ENCODE measurements at places on chromosomes 11 and 22.

GRCh38 chr11:125515102-125515439, 19.0 kb upstream of the FEZ1 start:
- DNase-seq = no peak

GRCh38 chr11:60830478-60831142, 11.3 kb upstream of the CCDC86 start:
- no peak for DNase-seq

DNA sequence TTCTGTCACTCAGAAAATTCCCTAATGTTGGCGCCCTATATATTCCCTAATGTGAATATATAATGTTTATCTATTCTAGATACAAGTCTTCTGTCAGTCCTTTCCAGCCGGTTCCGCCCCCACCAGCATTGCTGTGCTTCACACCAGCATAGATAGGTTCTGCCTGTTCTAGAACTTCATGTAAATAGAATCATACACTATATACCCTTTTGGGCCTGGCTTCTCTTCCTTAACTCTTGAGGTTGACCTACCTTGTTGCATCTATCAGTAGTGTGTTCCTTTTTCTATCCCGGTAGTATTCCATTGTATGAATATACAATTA, 34.6 kb downstream of the OTOG start:
- DNase-seq = peak; percentile 34

DNA sequence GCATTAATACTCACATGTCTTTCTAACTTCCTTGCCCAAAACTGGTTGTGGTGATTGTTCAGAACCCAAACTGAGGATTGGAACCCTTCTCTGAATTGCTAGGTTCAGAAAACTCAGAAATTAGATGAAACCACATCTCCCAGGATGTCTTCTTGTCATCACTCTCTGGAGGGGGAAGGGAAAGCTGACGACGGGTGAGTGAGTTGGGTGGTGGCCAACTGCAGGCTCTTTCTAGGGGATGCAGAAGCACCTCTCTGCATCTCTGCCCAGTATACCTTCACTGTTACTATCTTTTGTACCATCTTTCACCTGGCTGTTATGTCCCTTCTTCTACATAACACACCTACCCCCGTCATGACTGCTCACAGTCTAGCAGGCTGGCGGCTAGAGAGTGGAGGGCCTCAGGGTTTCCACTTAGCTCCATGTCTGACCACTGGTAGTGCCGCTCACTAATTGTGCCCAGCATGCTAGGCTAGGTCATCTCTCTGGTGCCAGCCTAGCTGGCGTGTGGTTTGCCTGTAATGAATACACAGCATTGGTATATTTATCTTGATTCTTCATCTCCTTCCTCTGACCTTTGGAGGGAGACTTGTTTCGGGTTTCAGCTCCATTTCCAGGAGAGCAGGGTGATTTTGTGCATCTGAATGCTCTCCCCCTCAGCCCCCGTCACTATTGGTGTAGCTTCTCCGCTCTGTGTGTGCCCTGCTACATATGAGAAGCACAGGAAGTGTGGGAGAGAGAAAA, 7.3 kb downstream of the GRAMD1B start:
- DNase-seq = no peak

GRCh38 chr11:108606495-108607160, 13.1 kb upstream of the EXPH5 start:
- no peak for DNase-seq

DNA sequence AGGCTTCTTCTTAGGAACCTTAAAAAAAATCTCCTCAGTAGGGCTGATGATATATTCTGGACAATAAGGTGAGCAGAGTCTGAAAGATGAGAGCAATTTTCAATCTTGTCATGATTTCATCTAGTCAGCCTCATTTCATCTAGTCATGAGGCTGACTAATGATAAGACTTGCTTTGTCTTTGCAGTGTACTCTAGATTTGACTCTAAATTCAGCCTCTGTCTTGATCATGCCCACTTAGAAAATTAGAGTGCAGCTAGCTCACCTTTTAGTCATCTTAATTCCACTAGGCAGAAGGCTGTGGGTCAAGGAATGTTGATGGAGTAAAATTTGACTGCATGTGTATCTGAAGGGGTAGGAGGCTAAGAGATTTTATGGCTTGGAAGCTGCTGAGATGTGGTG, 5.5 kb downstream of the EHF start:
- DNase-seq = no peak

DNA sequence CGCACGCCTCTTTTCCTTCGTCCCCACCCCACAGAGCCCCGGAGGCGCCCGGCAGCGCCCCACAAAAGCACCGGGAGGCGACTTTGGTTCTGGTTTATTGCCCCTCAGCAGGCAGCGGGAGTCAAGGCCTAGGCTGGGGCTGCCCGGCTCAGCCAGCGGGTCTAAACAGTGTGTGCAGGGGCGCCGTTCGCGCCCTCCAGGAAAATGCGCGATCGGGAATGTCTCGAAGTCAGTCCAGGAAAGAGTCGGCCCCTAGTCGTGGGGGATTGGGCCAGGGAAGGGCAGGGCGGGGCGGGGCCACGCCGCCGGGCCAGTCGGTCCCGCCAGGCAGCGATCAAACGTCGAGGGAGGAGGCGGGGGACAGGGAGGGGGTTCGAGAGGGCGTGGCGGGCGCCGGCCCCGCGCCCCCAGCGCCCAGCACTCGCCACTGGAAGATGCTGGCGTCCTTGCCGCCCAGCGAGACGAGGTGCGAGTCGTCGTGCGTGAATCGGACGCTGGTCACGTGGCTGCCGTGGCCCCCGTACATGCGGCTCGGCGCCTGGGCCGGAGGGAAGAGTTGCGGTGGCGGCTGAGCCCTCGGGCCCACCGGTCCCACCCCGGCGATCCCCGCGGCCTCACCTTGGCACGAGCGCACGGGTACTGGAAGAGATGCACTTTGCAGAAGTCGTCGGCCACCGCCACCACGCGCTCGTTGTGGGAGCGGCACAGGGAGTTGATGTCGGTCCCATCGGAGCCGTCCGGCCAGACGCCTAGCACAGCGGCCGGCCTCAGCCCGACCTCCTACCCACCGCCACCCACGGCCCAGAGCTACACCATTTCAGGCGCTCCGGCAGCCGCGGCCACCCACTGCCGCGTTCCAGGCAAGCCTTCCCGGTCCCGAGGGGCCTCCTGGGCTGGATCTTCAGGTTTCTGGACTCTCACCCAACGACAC, 741 bp upstream of the MTA2 start:
- peak; percentile 88 for DNase-seq

DNA sequence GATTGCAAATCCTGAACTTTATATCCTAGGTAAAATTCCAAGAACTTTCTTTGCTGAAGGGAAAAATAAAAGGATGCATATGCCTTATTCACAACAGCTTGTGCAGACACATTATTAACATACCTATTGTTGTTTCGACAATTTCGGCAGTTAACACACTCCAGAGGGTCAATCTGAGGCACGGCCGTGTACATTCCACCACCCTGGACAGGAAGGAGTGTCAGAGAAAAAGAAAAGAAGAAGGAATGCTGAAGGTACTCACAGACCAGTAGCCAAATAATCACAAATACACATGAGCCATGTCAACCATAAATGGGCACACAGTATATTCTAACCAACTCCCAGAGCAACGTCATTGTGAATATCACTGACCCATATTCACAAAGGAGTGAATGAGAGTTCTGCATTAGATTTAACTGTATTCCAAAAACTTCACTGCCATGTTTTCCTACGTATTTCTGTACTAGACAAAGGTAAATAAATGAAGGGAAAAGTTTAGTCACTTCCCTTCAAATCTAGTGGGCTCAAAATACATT, 32.4 kb downstream of the VSIG10L2 start:
- no peak for DNase-seq

GRCh38 chr11:86255896-86256295, 11.3 kb downstream of the EED start:
- DNase-seq = no peak

GRCh38 chr11:114821621-114822412, 143.5 kb downstream of the NXPE2 start:
- DNase-seq = no peak

DNA sequence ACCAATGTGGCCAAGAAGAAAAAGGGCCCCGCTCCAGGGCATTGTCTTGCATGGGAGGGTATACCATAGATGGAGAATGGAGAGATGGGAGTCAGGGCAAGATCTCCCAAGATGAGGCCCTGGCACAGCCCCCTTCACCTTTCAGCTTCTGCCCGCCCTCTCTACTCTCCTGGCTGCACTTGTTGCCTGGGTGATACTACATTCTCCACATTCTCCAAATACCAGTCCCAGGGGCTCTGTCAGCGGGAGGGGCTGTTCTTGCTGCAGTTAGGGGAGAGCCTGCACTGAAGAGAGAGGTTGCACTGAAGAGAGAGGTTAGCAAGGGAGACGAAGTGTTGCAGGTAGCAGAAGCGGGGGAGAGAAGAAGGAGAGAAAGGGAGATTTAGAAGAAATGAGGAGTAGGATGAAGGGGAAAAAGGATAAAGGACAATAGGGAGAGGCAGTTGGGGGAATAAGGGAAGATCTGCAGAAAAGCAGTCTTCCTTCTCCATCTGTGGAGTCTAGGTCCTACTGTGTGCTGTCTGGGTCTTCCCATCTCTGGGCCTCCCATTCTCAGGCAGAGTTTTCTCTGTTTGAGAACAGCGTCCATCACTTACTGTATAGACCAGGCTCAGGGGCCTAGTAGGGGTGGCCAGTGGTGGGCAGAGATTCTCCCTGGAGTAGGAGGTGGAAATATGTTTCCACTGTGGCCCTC, 8.0 kb downstream of the PHLDB1 start:
- DNase-seq = no peak

DNA sequence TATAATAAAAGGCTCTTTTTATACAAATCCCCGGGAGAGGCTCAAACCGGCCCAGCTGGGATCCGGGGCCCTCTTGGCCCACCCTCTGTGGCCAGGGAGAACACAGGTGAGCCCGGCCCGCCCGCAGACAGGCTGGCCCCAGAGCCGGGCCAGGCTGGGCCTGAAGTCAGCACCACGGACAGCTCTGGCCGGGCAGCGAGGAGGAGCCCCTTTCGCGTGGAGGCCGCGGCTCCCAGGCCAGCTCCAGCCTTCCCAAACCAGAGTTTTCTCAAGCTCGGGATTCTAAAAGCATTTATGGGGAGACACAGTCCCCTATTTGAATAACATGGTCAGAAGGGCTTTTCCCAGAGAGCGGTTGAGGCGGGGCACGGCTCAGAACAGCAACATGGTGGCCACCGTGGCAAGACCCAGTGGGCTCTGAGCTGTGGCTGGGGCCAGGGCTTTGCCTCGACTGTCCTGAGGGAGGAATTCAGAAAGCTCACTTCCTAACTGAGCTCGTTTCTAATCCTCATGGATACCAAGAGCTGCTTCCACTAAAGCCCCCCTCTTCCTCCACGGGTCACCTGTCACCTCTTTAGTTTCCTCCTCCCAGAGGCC, 115.4 kb downstream of the BRD1 start:
- no peak for DNase-seq

- DNase-seq = no peak
Observed at GRCh38 chr22:23098718-23099530, 28.6 kb downstream of the GNAZ start.

DNA sequence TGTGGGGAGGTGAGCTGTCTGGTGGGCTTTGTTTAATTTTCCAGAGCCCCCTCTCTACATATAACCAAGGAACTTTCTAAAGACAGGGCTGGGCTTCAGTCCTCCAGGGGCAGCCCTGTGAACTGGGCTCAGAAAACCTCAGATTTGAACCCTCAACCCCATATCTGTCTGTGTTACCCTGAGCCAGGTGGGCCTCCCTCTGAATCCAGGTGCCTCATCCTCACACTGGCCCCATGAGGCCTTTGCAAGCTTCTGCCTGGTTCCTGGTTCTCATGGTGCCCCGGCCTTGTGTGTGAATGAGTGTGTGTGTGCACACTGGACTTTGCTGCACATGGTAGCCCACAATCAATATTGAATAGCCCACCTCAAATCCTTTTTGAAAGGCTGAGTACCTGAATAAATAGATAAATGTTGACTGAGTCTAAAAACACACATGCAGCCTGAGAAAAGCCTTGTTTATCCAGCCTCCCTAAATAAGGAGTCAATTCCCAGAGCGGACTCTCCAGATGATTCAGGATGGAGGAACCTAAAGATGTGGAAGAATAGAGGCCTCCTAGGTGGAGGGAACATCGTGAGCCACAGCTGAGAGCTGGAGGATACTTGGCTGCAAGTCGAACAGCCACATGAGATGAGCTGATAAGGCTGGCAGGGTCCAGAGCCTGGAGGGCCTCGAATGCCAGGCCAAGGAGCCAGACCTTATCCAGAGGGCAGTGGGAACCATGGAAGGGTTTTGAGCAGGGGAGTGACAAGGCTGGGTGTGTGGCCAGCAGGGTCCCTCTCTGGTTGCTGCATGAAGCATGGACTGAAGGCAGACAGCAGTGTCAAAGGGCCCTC, 28.1 kb upstream of the P2RY2 start:
- DNase-seq = no peak

GRCh38 chr22:46969491-46969890, 207.0 kb downstream of the TBC1D22A start:
- DNase-seq = peak; percentile 26

DNA sequence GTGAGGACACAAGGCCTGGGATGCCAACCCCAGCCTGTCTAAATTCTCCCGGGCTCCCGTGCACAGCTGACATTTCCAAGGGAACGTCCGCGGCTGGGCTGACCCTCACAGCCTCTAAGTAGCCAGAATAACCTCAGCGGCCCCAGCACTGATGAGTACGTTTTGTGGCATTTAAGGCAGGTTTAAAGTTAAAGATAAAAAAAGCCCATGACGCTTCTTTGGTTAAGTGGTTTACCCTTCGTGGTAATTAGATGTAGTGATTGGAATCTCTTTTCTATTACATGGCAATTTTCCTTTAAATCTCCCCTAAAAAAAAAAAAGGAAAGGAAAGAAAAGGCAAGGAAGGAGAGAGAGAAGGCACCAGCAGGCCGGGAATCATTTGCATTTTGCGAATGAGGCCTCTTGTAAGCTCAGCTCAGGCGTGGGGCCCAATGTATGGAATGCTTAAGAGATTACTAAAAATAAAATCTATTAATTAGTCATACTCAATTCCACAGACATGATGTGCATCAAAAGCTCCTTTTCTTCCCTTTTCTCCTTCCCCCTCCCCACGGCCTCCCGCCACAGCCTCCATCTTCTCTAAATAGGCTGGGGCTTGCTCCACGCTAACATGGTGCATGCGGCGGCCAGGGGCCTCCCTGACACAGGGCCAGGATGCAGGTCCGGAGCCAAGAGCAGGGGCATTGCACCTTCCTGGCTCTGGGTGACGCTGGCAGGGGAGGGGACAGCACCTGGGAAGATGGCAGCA, 44.1 kb downstream of the MACROD1 start:
- DNase-seq = no peak

DNA sequence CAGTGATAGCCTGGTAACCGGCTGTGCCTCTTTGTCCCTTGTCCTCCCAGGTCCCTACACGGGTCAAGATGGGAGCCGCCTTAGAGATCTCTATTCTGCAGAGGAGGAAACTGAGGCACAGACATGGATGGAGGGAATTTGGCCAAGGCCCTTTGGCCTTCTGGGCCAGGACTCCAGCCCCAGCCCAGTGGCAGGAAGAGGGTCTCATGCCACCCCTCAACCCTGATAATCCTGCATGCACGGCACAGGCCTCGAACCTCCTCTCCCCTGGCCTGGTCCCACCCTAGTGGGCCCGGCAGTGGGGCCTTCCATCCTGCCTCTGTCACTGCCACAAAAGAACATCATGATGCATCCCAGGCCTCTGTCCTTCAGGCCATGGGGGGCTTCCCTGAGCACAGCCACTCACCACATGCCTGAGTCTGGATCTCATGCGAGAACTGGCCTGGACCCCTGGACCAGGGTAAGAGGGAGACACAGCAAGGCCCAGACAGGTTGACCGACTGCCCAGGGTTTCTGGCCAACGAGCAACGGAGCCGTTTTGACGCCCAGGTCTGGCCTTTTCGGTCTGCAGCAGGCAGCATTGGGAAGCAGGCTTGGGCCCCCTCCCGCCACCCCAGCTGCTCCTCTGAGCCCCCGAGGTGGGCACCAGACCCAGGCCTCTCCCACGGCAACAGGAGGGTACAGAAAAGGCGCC, 6.5 kb downstream of the LINC01488 start:
- DNase-seq = no peak
